ENCODE measurements at places on chromosomes 1 and 21.

DNA sequence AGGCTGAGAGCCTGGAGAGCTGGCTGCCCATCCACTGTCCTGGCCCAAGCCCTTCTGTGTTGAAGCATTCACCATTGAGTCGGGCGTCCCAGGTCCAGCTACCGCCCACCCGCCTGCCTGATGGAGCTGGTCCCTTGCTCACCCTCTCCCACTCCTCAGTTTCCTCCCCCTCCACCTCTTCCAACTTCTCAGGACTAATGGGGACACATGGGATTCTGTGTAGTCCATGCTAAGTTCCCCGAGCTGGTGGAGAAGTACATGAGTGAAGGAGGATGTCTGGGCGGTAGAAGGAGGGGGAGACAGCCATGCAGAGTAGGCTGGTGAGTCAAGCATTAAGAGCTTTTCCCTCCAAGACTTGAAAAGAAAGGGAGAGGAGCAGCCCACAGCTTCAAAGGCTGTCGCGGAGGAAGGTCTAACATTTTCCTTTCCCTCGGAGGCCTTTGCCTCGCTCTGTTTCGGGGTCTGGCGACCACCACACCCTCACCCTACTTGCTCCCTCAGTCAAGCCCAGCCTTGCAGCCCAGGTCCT is 561 bp downstream of the SLC26A9 start:
- no peak for DNase-seq

DNA sequence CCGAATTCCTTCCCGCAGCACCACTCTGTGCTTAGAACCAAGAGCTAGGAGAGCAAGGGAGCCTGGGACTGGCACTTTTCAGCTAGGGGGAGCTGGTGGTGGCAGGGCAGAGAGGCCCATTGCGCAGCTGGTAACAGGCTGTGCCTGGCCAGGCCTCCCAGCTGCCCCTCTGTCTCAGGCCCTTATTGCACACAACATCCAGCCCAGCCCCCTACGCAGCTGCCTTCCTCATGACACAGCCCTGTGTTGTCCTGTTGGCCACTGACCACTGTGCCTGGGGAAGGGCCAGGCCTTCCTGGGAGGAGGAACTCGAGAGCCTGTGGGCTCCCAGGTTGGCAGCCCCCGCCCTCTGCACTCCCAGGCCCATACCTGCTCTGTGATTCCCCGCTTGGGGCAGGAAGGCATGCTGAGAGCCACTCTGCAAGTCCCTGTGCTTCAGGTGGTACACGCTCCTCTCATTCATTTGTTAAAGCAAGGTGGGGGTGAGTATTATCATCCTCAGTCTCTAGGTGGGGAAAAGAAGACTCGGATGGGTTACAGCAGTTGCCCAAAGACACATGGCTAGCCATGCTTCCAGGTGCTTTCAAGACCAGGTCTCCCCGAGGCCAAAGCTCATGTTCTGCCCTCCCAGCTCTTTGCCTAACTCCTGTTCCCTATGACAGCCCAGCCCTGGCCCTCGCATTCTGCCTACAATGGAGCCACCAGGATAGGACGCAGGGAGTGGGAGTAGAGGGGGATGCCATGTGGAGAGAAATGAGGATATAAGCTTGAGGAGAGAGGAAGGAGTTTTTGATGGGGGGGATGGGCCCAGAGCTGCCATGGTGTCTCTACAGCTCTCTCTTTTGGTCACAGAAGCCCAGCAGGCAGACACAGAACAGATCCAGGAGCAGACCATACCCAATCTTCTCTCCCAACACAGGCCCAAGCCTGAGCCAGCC is 81.8 kb downstream of the TMEM53 start:
- DNase-seq = no peak

- no peak for DNase-seq
Measured at GRCh38 chr1:214569357-214570004, 18.1 kb upstream of the PTPN14 start.

- no peak for DNase-seq
Measured at GRCh38 chr1:114094363-114094634, 59.4 kb downstream of the SYT6 start.

DNA sequence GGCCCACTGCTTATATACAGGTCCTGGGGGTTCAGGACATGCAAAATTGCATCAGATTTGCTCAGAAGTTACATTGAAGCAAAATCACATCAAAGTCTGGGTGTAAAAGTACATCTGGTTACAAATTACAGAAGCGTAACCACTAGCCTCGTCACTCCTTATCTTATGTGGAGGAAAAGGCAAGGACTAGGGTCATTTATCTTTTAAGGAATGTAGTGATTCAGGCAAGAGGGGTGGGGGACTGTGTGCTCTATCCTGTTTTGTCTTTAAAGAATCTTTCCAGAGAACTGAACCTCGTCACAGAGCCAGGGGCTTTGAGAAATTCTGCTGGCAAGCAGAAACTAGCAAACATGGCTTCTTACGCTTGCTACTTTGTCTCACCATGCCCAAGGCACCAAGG is 61.1 kb upstream of the RAB4A start:
- DNase-seq = no peak

GRCh38 chr1:40825996-40826395 is 36.2 kb downstream of the CITED4 start:
- DNase-seq = no peak

- no peak for DNase-seq
Measured at GRCh38 chr1:72284348-72285073, 2.2 kb upstream of the NEGR1 start.

DNA sequence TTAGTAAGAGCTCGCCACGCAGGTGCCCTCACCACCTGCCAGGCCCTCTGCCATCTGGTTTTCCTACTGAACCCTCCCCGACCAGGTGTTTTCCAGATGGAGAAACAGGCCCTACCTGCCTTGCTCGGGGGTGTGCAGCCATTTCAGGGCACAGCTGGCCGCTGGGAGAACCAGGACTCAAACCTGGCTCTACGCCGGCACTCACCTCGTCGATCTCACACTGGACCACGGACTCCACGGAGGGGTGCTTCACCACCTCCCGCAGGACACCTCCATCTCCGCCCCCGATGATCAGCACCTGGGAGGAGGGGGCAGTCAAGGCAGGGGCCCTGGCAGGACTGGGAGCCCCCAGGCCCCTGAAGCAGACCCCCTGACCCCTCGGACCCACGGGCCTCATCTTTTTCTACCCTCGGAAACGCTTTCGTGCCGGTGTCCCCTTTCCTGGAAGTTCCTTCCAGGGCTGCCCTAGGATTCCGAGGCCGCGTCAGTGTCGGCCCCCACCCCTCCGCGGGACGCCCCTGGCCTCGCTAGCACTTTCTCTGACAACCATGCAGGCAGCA is 1.1 kb downstream of the SRM start:
- no peak for DNase-seq

GRCh38 chr1:59815892-59816291 is 1.1 kb downstream of the HOOK1 start:
- DNase-seq = no peak

DNA sequence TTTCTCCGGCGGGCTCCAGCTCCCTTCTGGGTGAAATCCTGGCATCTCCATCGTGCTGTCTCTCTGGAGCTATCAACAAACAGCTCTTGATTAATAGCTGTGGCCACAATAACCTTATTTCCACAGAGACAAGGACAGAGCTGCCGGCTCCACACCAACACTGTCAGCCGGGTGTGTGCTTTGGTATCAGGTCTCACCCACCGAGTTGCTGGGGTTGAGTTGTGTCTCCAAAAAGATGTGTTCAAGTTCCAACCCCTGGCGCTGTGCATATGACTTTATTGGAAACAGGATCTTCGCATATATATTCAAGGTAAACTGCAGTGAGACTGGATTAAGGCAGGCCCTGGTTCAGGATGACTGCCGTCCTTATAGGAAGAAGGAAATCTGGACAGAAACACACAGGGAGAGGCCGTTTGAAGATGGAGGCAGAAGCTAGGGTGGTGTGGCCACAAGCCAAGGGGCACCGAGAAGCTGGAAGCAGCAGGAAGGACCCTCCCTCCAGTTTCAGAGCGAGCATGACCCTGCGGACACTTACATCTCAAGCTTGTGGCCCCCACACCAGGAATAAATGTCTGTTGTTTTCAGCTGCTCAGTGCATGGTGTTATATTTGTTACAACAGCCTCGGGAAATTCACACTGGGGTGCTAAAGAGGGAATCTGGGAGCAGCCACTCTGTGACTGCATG is 88.4 kb upstream of the TMPRSS2 start:
- no peak for DNase-seq

GRCh38 chr1:50084389-50084788 is 24.3 kb upstream of the ELAVL4 start:
- no peak for DNase-seq

DNA sequence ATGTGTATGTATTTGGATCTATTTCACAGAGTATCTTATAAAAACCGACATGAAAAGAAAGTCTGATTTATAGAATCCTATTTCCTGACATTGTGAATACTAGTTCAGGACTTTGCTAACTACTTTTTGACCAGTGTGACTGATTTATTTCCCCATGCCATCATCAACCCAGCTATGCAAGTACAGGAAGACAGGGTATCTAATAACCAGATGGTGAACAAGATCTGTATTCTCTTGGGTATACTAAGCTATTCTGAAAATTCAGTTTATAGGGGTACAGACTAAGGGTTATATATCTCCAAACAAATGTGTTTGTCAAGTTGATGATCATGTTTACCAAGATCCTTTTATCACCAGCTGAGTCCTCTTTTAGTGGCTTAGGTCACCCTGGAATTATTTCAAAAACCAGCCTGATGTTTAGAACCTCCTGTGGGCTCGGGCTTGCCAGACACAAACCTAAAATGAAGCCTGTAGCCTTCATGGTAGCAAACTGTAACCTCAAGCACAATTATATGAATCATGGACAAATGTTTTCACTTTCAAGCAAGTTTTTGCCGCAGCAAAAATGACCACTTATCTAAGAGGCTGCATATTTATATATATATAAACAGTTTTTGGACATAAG is 185.1 kb downstream of the FGGY start:
- DNase-seq = no peak

DNA sequence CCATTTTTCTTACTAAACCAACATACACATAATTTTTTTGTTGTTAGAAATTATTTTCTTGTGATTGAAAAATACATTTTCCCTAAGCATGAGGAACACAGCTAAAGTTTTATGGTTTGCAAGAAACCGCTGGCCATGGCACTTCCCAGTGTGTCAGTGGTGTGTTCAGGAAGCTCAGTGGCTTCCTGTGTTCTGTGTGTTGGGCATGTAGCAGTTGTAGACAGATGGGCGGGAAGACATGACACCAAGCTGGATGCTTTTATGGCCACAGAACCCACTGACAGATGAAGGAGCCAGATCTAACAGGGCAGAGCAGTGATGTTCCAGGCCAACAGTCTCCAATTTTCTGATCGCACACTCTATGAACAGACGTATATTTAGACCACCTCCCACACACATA is 119.8 kb downstream of the GALNT2 start:
- no peak for DNase-seq

- DNase-seq = no peak
Measured at GRCh38 chr1:225707824-225708223, 54.9 kb upstream of the ENAH start.

GRCh38 chr1:30809514-30810263 is 52.1 kb upstream of the LAPTM5 start:
- no peak for DNase-seq

DNA sequence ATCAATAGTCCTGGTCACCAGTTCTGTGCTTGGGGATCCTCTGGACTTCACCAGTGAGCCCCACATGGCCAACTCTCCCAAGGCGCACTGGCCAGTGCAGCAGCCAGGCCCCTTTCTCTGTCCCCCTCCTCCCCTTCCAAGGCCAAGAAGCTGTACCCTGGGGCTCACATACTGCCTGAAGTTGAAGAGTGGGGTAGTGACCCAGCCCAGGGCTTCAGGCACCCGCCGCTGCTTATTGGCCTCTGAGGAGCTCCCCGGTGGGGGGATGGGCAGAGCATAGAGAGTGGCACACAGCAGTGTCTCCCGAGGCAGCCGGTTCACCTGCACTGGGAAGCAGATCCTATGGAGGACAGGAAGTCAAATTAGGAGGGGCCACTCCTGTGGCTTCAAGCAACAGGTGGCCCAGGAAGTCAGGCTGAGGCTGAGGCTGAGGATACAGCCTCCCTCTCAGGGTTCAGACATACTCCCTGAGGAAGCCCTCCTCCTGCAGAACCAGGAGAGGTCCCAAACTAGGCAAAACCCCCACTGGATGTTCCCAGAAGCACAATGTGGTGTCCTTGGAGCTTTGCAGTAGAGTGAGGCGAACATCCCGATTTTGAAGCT is 38.2 kb upstream of the PPP1R15B start:
- DNase-seq = no peak

DNA sequence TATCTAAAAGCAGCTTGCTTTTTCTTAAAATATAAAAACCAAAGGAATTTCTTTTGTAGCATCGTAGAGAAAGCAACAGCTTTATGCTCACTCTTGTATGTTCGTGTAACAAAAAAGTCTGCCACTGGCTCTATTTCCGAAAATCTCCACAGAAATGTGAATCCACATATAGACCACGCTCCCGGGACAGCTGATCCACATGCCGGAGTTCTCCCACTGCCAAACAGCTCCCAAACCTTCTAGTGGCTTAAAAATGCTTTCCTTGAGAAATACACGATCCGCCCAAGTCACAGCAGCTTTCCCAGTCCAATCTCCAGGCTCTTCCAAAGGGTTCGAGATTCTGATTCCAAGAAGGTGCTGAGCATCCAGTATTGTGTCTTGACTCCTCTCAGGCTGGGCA is 29.3 kb downstream of the PCSK9 start:
- no peak for DNase-seq

DNA sequence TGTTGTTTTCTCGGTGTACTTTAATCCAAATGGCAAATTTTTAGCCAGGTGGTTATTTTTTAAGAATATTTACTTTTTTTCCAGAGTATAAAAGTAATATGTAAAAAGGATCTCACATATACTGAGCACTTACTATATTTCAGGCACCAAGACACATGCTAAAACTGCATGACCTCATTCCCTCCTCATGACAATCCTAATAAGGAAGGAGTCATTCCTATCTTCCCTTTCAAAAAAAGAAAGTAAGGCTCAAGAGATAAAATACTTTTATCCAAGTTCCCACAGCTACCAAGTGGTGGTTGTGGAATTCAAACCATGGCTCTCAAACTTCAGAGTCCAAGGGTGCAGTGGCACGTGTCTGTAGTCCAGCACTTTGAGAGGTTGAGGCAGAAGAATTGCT is 19.4 kb downstream of the ATP2B4 start:
- no peak for DNase-seq

DNA sequence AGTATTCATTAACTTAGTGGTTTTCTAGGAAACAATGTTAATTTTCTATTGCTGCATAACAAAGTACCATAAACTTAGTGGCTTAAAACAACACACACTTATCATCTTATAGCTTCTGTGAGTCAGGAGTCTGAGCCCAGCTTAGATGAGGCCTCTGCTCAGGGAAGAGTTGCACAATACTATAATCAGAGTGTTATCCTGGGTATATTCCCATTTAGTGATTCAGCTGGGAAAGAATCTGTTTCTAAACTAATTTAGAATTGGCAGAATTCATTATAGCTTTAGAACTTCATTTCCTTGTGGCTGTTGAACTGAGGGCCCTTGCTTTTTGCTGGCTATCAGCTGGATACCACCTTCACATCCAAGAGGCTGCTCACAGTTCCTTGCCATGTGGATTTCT is 515.5 kb downstream of the BRINP3 start:
- DNase-seq = no peak
